D721Med (cell line): ENCODE measurements at places on chromosomes 2 and 18.

DNA sequence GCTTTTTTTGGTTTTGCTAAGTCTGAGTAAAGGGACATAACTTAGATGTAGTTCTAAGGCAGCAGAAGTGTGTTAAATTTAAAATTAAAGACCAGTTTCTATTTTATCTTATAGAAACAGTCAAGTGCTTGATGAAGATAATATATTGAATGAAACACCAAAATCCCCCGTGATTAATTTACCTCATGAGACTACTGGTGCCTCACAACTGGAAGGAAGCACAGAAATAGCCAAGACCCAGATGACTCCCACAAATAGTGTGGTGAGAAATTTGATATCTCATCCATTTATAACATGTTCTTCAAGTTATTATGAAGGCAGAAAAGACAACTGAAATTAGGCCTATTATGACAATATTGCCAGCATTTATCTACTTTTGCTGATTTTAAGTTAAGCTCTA is 45.6 kb downstream of the APLF start:
- no peak for DNase-seq

- no peak for DNase-seq
Measured at GRCh38 chr2:120660056-120660694, 75.5 kb upstream of the GLI2 start.

DNA sequence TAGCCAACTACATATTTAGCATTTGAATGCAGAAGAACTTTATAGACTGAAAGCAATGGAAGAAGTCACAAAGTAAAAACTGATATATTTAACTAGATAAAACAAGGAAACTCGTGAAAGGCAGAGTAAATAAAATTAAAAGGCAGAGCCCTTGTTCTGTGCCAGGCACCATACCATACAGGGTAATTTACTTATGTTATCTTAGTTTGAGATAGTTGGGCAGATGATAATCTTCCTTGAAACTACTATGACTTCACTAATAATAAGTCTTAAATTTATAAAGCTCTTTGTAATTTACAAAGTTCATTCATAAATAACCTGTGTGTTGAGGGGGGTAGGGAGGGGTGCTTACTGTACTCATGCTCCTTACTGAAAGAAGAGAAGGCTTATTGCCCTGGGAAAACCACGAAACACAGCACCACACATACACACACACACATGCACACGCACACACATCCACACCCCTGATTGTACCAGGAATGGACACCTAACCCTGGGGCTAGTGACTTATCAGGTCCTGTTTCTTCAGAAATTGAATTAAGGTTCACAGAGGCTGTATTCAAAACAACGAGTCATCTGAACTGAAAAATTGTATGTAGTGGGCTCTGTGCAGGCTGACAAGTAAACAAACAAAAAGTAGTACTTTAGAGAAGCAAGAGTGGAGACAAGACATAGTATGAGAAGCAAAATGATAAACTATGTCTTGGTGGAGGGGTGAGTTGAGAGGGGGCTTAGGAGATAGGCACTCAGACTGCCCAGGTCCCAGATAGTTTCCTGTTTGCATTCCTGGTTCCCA is 38.1 kb downstream of the AGFG1 start:
- no peak for DNase-seq

DNA sequence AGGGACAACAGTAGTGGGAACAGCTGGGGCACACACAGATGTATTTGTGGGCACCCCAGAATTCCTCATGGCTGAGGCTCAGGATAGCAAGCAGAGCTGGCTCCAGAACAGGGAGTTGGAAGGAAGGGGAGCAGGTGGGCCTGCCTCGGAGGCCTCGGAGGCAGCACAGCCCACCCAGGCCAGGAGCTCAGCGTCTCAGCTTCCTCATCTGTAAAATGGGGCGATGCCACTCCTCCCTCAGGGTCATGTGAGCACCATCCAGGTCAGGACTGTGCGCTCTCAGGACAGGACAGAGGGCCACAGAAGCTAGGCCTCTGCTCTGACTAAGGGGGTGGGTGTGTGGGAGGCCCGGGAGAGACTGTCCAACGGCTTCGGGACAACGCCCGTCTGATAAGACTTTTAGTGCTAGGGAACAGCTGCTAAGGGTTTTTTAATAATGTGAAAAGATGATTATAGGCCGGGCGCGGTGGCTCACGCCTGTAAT is 106.2 kb downstream of the HDAC4 start:
- DNase-seq: no peak

DNA sequence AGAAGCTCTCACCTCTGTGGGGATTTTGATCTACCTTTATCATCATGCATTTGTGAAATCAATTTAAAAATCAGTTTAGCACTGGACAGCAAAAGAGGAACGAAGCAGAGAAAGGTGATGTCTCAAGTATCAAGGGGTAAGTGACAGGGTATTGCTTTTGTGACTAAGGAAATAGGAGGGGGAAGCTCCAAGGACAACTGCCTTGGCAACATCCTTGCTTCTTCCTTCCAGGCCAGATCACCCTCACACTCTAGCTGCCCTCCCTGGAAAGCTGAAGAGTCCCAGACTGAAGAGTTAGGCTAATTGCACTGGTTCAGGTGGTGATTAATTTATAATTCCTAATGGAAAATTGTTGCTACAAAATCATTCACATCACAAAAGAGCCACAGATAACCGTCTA is 859.1 kb upstream of the ACVR2A start:
- no peak for DNase-seq

DNA sequence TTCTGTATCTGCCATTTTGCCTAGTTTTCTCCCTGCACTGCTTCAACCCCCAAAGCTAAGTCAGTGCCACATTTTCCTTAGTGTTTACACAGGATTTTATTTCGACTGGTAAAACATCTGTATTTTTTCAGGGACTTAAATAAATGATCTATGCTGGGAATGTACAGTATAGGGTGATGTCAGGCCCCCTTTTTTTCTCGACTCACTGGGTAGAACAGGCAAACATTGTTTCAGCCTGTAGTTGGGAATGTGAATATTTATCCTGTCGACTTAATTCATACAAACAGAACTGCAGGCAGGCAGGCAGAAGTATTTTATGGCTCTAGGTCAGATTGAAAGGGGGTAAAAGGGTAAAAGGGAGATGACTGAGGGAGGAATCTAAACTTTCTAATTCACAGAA is 123.5 kb upstream of the ZFP36L2 start:
- no peak for DNase-seq

DNA sequence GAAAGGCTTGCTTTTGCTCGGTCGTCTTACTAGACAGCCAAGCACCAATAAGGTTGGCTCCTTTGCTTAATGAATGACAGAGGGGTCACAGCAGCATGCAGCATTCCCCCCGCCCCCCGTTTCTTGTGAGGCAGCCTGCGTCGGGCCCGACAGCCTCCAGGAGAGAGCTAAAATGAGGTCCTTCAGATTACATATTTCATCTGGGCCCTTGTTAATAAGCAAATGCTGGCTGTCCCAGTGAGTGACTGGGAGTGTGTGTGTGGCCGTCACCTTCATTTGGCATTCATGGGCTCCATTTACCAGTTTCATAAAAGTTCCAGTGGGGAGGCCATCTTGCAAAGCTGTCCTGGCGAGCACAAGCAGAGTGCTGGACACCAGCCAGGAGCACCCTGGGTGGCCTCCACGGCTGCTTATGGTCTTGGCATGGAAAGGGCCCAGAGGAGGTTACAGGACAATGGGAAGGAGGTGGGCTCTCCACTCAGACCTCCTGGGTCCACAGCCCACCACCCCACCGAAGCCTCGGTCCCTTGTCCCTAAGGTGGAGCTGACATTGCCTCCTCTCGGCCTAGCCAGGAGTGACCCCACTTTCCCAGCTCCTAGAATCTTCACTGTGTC is 37.2 kb downstream of the ODC1 start:
- no peak for DNase-seq

GRCh38 chr2:152099367-152100050 is 665 bp upstream of the CACNB4 start:
- DNase-seq: no peak

- no peak for DNase-seq
Measured at GRCh38 chr2:178450524-178450773, 526 bp downstream of the PRKRA start.

DNA sequence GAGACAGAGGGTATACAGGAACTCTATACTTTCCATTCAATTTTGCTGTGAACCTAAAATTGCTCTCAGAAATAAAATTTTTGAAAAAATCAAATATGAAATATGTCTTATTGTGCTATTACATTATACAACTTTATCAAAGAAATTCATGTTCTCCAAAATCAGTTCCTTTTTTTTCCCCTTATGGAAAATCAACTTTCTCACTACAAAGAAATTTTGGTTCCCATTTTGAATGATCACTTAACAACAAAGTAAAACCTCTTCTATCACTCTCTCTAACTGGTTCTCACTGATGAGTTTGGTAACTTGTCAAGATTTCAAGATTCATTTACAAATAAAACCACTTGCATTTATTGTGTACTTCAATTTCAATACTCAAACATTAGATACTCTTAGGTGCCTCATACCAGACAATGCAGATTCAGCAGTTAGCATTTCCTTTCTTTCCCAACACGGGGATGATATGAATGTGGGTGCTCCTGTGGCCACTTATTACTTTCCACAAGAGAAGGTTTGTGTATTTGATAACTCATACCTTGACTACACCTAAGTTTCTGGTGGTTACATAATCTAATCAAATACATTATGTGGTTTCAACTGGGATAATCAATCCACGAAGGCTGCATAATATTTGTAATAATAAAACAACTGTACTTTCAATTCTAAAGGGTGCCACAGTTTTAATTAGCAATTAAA is 6.4 kb downstream of the PSME4 start:
- DNase-seq: no peak

DNA sequence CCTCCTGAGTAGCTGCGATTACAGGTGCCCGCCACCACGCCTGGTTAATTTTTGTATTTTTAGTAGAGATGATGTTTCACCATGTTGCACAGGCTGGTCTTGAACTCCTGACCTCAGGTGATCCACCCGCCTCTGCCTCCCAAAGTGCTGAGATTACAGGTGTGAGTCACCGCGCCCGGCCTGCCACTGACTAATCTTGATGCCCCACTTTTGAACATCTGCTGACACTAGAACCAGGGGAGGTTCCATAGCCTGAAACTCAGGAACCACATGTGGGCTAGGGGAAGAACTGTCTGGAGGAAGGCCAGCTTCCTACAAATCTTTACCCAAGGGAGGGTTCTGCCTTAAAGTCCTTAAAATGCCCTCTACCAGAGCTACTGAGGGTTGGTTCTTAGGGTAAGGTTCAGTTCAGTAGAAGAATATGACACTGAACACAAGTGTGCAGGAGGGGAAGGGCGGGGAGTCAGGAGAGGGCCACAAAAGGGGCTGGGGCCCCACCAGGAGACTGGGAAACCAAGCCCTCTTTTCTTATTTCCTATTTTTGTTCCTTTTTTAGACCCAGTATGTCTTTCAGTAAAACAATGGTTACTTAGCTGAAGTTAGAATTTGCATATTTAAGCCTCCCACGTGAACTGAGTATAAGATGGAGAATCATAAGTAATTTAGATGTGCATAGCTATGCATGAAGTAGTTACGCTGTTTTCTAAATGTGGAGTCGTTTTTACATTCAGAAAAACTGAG is 6.3 kb upstream of the RAB31 start:
- DNase-seq: no peak

- DNase-seq: no peak
Measured at GRCh38 chr2:961786-962185, 11.1 kb downstream of the SNTG2 start.

- DNase-seq: no peak
Measured at GRCh38 chr18:36312806-36313395, 15.4 kb downstream of the FHOD3 start.

DNA sequence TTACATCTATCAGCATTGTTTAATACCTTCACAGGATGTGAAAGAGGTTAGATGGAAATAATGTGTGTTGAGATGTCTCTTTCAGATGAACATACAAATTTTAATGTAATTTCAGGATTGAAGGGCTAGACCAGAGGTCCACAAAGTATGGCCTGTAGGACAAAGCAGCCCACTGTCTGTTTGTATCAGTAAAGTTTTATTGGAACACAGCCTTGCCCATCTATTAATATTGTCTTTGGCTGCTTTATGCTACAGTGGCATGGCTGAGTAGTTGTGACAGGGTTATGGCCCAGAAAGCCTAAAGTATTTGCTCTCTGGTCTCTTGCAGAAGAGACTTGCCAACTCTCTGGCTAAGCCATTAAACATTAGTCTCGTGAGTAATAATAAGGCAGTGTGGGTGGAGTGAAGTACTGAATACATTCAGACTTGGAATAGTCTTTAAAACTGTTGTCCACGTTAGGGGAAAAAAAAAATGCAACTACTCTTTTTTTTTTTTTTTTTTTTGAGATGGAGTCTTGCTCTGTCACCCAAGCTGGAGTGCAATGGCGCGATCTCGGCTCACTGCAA is 74.5 kb upstream of the NOSTRIN start:
- no peak for DNase-seq

GRCh38 chr18:60865801-60866200 is 467.4 kb upstream of the CDH20 start:
- no peak for DNase-seq

DNA sequence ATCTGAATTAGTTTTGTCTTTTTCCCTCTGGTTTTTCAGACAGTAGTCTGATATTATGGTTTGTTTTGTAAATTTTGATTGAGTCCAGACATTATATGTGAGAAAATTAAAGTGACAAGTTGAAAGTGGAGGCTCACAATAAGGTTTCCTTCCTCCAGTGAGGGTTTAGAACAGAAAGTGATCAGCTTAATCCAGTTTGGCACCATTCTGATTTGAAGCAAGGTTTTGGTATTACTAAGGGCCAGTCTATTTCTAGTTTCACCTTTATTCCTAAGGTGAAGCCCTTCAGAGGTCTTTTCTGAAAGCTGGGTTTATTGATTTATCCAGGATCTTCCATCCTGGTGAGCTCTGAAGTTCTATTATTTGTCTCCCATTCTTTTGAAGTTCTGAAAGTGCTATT is 68.7 kb downstream of the CDC42EP3 start:
- no peak for DNase-seq

DNA sequence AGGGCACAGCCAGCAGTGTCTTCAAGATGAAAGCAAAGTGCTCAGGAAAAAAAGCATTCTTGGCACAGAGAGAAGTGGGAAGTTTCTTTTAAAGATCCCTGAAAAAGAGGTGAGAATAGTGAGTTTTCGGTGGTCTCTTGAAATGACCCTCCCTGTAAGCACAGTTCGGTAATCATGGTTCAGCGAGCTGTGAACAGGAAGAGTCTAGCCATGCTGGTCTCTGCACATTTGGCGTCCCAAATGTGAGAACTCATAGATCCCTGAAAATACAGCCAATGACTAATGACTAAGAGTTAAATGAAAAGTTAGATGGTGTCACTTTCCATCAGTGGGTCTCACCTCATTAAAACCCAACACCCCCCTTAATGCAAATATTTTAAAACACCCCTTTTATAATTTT is 3.4 kb downstream of the IL1R1 start:
- DNase-seq: no peak

DNA sequence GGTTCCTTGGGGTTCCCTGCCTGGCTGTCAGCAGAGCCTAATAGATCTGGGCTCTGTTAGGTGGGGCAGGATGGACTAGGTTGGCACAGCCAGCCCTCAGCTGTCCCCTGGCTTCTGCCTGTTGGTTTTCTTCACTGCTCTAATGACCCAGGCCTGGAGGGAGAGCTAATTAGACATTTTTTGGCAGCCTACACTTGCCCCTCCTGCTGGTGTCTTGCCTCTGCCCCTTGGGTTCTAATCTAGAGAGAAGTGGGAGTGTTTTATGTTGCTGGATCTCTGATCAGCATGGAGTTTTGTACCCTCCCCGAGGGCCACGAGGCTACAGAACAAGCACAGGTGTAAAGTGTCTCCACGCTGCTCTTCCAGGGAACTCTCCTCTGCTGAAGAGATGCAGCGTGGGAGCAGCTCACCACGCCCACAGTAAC is 199.4 kb upstream of the RASGRP3 start:
- DNase-seq: no peak
